ENCODE measurements at places on chromosomes 3 and 15.

- no peak for DNase-seq
Measured at GRCh38 chr3:105593315-105593714, 226.6 kb downstream of the ALCAM start.

GRCh38 chr3:74643636-74644035 lies 29.2 kb upstream of the CNTN3 start:
- no peak for DNase-seq

DNA sequence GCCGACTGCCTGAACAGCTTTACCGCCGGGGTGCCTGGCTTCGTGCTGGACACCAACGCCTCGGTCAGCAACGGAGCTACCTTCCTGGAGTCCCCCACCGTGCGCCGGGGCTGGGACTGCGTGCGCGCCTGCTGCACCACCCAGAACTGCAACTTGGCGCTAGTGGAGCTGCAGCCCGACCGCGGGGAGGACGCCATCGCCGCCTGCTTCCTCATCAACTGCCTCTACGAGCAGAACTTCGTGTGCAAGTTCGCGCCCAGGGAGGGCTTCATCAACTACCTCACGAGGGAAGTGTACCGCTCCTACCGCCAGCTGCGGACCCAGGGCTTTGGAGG lies 815 bp downstream of the SPINT1 start:
- peak; percentile 22 for DNase-seq

- DNase-seq = no peak
Measured at GRCh38 chr15:89393056-89393455, 58.4 kb upstream of the POLG start.

GRCh38 chr15:101078669-101079323 lies 159.6 kb downstream of the LRRK1 start:
- DNase-seq = no peak

- DNase-seq = no peak
Measured at GRCh38 chr3:160698599-160699195, 21.7 kb downstream of the ARL14 start.

GRCh38 chr15:89230277-89230676 lies 8.9 kb upstream of the RLBP1 start:
- DNase-seq = no peak

GRCh38 chr15:25501828-25502446 lies 63.1 kb upstream of the UBE3A start:
- no peak for DNase-seq

- no peak for DNase-seq
Measured at GRCh38 chr3:11764931-11765363, 81.7 kb downstream of the TAMM41 start.

DNA sequence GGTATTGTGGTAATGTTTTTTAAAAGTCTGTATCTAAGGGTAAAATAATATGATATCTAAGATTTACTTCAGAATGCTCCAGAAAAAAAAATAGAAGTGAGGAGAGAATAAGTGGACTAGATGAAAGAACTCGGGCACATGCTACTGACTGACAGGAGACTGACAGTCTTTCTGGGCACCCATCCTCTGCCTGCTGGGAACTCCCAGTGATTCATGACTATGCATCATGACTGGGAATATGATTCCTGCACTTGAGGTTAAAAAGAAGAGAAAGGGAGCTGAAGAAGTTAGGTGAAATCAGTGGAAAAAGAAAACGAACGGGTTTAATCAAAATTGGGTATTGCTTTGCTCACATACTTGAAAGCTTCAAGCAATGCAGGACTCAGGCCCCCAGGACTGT lies 35.7 kb upstream of the SPSB4 start:
- DNase-seq = no peak

GRCh38 chr3:125011941-125012340 lies 43.9 kb downstream of the HEG1 start:
- no peak for DNase-seq

DNA sequence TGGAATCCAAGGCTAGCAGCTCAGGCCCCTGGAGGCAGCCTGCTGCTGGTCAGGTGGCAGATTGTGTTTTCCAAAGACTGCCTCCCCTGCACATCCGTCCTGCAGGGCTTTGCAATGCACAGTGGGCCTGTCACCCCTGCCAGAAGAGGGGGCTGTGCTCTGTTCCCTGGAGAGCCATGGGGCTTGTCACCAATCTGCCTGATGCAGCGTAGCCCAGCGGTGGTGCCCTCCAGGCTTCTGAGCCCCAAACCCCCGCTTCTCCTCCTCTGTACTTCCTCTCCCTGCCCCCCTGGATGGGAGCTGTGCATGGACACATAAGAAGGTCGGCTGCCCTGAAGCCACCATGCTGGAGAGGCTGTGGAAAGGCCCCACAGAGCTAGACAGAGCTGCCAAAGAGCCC lies 10.0 kb upstream of the PLXNA1 start:
- no peak for DNase-seq

GRCh38 chr3:138724443-138724842 lies 110.3 kb downstream of the PIK3CB start:
- no peak for DNase-seq

DNA sequence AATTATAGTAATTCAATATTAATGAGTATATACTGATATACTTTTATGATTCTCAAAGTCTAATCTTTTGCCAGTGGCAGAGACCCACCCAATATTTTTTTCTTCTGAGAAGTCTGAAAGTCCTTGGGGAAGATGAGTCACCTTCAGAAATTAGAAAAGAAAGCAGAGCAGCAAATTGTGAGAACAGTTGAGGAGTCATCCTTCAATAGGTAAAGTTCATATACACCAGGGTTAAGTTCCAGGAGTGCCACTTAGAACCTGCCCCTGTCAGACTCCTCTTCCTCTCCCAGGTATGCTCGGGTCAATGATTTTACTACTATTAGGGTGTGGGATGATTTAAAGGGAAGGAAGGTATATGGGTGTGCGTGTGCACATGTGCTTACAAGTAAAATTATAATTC lies 7.1 kb downstream of the CLRN1 start:
- DNase-seq = no peak

GRCh38 chr3:33076952-33077351 lies 20.0 kb downstream of the GLB1 start:
- no peak for DNase-seq
